Esophagus muscularis mucosa (tissue), 4 donors: ENCODE measurements at places on chromosomes 16 and 17. TPM values are rescaled to one million over a fixed set of nuclear protein-coding genes. Genes with fewer than 3 reads are reported as not detected.

The SLC35G6 gene
- total RNA-seq, result not detected

The MEAK7 gene
- 10.4 TPM for total RNA-seq

The PPP1R1B gene
- 4.9 TPM for total RNA-seq

The CCDC78 gene
- 0.33 TPM for total RNA-seq

The CA5A gene
- not detected for total RNA-seq

The C16orf54 gene
- 2.5 TPM for total RNA-seq

The TBC1D3K gene
- not detected for total RNA-seq

The CLEC3A gene
- 0.42 TPM for total RNA-seq

The FADS6 gene
- total RNA-seq, result not detected

The FOXC2 gene
- total RNA-seq, result 1.3 TPM
